Progenitor cell of endocrine pancreas (in vitro differentiated cells): ENCODE measurements at places on chromosomes 12 and 14.
A peak's percentile ranks its signal among the peaks of the same experiment; 100 is the strongest.

GRCh38 chr12:89840162-89840922, 131.7 kb upstream of the ATP2B1 start:
- no peak overlapping the region for H3K4me3 ChIP-seq
- DNase-seq: no peak
- peaks cover 5% of the 10 kb centered on the region for H3K4me1 ChIP-seq
- H3K36me3 ChIP-seq: no peaks in the 10 kb centered on the region

DNA sequence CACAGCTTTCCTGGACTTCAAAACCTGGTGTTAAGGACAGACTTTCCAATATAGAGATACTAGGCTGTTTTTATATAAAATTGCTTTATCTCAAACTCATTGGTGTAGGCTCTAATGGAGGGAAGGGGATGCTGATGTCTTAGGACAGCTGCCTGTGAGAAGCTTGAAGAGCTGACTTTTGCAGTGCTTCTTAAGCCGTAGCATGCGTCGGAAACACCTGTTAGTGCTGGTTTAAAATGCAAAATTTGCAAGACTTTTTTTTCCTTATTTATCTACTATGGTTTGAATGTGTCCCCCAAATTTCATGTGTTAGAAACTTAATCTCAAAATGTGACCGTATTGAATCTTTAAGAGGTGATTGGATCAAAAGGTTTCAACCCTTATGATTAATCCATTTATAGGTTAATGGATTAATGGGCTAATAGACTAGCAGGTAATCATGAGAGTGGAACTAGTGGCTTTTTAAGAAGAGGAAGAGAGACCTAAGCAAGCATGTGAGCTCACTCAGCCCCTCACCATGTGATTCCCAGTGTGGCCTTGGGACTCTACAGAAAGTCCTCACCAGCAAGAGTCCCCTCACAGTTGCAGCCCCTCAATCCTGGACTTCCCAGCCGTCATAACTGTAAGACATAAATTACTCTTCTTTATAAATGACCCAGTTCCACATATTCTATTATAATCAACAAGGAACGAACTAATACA, 60.9 kb upstream of the FUT8 start:
- H3K27ac ChIP-seq: no peak overlapping the region
- peaks cover 33% of the 10 kb centered on the region for H3K27me3 ChIP-seq
- no peak for DNase-seq
- H3K4me3 ChIP-seq: no peak overlapping the region
- no peaks in the 10 kb centered on the region for H3K36me3 ChIP-seq

- H3K4me1 ChIP-seq: peaks cover 6% of the 10 kb centered on the region
These were observed 1153.9 kb downstream of the AACS start for GRCh38 chr12:126219139-126219538.

DNA sequence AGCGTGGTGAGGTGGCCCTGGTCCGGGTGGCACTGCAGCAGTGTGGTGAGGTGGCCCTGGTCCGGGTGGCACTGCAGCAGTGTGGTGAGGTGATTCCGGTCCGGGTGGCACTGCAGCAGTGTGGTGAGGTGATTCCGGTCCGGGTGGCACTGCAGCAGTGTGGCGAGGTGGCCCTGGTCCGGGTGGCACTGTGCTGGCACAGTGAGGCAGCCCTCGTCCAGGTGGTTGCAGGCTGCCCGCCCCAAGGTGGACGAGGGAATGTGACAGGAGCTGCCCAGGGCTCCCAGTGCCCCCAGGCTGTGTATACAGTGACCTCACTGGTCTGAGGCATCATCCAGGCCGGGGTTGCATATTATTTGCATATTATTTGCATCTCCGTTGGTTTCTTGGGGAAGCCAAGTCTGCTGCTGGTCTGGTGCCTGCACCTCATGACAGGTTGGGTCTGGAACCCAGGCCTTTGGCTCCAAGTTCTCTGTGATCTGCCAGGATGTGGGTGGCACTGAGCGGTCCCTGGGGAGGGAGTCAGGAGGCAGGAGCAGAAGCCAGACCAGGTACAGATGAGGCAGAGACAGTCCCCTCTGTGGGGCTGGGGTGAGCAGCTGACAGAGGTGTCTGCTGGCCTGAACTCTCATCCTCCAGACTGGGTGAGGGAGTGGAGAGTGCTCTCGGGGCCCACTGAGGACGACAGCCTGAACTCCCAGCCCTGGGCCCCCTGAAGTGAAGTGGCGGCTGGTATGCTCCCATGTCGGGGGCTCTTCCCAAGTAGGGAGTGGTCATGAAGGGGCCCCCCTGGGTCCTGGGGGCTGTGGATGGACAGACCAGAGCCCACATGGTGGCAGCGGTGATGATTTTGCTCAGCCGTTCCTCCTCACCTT, 79.3 kb downstream of the KIF26A start:
- H3K36me3 ChIP-seq: no peaks in the 10 kb centered on the region
- H3K27me3 ChIP-seq: peaks cover 18% of the 10 kb centered on the region
- no peak for DNase-seq

DNA sequence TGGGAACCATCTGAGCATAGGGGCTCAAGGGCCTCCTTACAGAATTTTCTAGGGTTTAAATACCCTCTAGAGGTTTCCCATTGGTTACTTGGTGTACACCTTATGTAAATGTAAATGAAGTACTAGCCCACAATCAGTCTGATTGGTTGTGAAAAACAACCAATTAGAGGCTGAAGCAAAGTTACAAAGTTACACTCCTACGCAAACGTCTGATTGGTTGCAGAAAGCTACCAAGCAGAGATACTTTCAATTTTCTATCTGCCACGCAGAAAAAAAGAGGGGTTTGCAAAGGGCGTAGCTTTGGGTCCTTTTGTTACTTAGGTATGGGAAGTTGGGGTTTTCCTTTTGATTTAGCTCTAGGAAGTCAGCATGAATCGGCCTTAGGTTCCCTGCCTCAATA, 1.8 kb upstream of the TMEM19 start:
- no peak overlapping the region for H3K27ac ChIP-seq
- peaks cover 11% of the 10 kb centered on the region for H3K4me1 ChIP-seq
- no peak for DNase-seq
- no peak overlapping the region for H3K4me3 ChIP-seq
- no peaks in the 10 kb centered on the region for H3K36me3 ChIP-seq
- H3K27me3 ChIP-seq: no peaks in the 10 kb centered on the region

DNA sequence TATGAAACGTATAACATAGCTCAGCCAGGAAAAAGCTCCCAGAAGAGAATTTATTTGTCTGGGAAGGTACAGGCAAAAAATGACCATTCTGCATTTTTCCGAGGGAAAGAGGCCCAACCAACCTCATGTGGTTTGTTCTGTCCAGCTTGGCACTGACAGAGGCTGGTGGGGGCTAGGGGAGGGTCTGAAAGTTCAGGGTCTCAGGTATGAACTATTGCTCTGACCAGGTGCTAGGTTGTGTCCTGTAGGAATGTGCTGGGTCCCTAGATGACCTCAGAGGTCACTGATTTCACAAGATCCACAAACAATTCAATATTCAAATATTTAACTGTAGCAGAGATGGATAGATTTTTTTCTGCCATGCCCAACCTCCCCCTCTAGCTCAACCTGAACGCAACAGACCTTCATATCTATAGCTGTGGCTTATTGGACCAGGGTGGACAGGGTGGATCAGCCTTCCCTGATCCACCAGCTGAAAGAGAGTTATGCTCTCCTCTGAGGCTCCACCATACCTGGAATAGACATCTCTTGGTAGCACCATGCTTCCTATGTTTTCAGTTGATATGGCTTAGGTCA, 32.9 kb upstream of the IFT81 start:
- H3K4me1 ChIP-seq: peaks cover 9% of the 10 kb centered on the region
- H3K4me3 ChIP-seq: no peak overlapping the region
- H3K27me3 ChIP-seq: peaks cover 6% of the 10 kb centered on the region
- H3K36me3 ChIP-seq: no peaks in the 10 kb centered on the region

DNA sequence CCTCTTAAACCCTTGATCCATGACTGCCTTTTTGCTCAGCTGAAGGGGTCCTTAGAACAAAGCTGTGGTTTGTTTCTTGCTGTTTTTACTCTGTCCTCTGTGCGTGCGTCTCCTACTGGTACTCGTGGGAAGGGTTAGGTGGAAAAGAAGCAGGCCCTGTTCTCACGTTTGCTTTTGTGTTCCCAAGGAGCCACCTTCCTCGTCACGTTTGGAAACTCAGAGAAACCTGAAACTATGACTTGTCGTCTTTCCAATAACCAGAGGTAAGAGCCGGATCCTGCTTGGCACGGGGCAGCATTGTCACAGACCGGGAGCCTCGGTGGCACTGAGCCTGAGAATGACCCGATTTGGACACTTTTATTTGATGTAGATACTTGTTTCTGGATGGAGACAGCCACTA, 13.1 kb downstream of the ZFYVE21 start:
- no peaks in the 10 kb centered on the region for H3K27me3 ChIP-seq
- H3K27ac ChIP-seq: no peak overlapping the region
- H3K4me1 ChIP-seq: peaks cover 13% of the 10 kb centered on the region
- H3K4me3 ChIP-seq: no peak overlapping the region
- peaks cover 15% of the 10 kb centered on the region for H3K36me3 ChIP-seq

DNA sequence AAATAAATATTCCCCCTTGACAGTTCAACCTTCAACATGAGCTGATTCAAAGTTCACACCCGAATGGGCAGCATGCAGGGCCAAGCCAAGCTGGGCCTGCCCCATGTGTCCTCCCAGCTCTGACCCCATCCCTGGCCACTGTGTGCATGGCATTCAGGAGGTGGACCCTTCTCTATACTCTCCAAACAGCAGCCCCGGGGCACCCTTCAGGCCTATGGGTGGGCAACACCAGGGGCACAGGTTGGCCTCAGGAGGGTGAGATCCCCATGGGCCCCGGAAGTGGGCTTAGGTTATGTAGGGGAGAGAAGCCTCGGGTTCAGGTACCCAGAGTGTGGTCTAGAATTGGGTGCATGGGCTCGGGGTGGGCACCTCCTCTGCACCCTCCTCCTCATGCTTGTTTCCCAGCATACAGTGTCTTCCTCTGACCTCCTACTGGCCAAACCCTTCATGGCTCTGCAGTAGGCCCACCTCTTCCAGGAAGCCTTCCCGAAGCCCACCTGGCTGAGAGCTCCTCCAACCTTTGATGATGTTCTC, 31.5 kb upstream of the BCL7A start:
- no peak overlapping the region for H3K4me3 ChIP-seq
- no peak for DNase-seq
- H3K27ac ChIP-seq: no peak overlapping the region
- no peaks in the 10 kb centered on the region for H3K27me3 ChIP-seq
- peaks cover 9% of the 10 kb centered on the region for H3K4me1 ChIP-seq
- H3K36me3 ChIP-seq: no peaks in the 10 kb centered on the region

GRCh38 chr12:2976581-2976996, 17.4 kb downstream of the TEAD4 start:
- peaks cover 2% of the 10 kb centered on the region for H3K36me3 ChIP-seq
- H3K27me3 ChIP-seq: no peaks in the 10 kb centered on the region
- DNase-seq: no peak
- H3K4me3 ChIP-seq: no peak overlapping the region
- peaks cover 5% of the 10 kb centered on the region for H3K4me1 ChIP-seq

DNA sequence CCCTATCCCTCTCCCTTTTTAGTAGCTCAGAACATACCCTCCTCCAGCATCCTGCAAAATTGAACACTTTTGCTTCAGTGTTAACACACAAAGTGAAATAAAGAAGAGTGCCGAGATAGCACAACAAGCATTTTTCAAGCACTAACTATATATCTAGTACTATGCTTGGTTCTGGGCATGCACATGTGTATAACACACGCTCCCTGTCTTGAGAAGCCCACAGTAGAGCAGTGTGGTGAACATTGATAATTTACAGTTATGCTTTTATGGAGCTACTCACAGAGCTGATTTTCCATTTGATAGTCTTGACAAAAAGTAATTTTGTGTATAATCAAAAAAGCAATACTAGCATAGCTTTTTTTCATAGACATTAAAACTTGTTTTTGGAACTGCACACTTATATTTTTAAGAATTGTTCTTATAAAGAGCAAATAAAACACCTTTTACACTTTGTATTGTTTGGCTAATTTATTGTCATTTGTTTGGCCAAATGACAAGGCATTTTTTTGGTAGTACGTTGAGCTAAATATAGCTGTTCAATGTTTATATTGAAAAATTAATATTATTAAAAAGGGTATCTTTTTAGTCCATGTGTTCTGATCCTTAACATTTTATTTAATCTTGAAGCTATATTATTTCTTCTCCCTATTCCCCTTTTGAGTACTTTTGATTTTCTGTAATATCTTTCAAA, 39.7 kb downstream of the LEMD3 start:
- H3K36me3 ChIP-seq: peaks cover 9% of the 10 kb centered on the region
- no peaks in the 10 kb centered on the region for H3K27me3 ChIP-seq
- no peak for DNase-seq
- H3K4me3 ChIP-seq: no peak overlapping the region

GRCh38 chr14:90373887-90374286, 22.9 kb upstream of the CALM1 start:
- DNase-seq: no peak
- no peak overlapping the region for H3K27ac ChIP-seq
- no peaks in the 10 kb centered on the region for H3K36me3 ChIP-seq

GRCh38 chr12:90163975-90164374, 455.3 kb upstream of the ATP2B1 start:
- H3K4me3 ChIP-seq: no peak overlapping the region
- DNase-seq: no peak
- no peak overlapping the region for H3K27ac ChIP-seq
- no peaks in the 10 kb centered on the region for H3K36me3 ChIP-seq

- peaks cover 12% of the 10 kb centered on the region for H3K4me1 ChIP-seq
- H3K4me3 ChIP-seq: peak overlapping the region; percentile 98
- peak overlapping the region; percentile 99 for H3K27ac ChIP-seq
- no peak for DNase-seq
- peaks cover under 1% of the 10 kb centered on the region for H3K36me3 ChIP-seq
- no peaks in the 10 kb centered on the region for H3K27me3 ChIP-seq
These were observed 787 bp downstream of the HECTD4 start for GRCh38 chr12:112381406-112381882.

- no peak for DNase-seq
- H3K4me3 ChIP-seq: no peak overlapping the region
- H3K27me3 ChIP-seq: peaks cover 13% of the 10 kb centered on the region
- H3K4me1 ChIP-seq: no peaks in the 10 kb centered on the region
- no peaks in the 10 kb centered on the region for H3K36me3 ChIP-seq
- no peak overlapping the region for H3K27ac ChIP-seq
These were observed 20.8 kb downstream of the SH2B3 start for GRCh38 chr12:111426344-111427185.

DNA sequence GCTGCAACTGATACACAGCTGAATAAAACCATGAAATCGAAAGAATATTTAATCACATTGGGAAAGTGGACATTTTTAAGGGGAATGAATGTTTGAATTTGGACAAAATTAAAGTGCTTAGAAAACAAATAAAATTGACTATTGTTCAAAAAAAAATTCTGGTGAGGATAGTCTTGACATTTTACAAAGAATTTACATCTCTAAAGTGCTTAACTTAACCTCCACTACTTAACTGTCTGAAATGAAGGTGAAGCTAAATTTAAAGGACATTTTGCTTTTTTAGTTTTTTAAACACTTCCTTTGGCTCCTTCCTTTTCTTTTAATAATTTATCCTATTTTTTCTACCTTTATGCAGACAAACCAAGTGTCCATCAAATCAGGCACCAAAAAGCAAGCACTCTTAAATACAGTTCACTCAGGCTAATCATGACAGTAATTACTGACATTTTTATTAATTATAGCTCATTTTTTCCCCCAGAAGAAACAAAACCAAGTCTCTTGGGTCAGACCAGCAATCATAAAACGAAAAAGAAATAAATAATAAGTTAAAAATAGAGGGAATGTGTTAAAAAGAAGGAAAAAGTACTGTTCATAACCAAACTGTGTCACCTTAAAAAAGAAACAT, 5.7 kb upstream of the CCND2 start:
- DNase-seq: no peak
- peaks cover 27% of the 10 kb centered on the region for H3K4me1 ChIP-seq
- peaks cover 54% of the 10 kb centered on the region for H3K27me3 ChIP-seq
- H3K27ac ChIP-seq: no peak overlapping the region
- H3K36me3 ChIP-seq: no peaks in the 10 kb centered on the region
